ENCODE measurements at places on chromosomes 1 and 21.

DNA sequence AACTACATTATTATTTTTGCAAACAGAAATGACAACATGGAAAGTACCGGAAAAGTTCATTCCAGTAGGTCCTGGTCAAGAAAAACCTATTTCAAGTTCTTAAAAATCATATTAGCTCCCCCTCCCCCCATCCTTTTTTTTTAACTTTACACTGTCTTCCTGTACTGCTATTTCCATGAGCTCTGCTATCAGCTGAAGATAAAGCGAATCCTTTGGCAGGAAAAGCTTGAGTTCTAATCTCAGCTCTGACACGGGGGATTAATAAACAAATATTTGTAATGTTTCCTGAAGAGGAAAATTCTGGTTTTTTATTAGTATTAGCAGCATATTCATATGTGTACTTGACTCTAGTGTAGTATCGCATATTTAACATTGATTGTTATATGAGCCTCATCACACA is 190.7 kb upstream of the ESRRG start:
- DNase-seq = no peak

DNA sequence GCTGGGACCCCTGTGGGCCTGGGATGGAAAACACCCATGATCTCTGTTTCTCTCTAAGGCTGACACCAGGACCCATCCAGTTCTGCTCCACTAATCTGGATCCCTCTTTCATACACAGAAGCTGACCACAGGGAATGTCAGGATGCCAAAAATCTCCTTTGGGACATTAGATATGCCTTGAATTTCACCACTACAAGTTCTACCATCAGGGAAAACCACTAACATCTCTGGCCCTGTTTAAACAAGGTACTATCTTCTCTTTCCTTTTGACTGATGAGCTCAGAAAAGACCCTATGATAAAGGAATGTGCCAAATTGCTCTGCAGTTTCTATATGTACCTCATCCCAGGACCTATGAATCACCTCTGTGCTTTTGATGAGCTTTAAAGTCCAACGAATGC is 10.2 kb upstream of the PLXNA2 start:
- DNase-seq = no peak

DNA sequence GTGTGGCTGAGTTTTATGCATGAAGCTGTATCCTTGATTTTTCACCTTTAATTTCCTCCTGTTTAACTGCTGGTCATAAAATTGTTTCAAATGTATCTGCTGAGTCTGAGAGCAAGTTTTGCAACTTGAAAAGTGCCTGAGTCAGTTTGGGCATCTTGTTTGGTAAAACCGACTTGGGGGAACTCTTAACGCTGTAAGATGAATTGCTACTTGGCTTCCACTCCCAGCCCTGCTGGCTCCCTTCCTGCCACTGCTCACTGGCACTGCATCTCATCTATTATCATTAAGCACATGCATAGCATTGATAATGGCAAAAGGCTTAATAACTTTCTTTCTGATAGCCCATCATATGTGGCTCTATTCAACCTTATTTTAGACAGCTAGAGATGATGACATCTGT is 35.7 kb upstream of the FAM78B start:
- DNase-seq = no peak

DNA sequence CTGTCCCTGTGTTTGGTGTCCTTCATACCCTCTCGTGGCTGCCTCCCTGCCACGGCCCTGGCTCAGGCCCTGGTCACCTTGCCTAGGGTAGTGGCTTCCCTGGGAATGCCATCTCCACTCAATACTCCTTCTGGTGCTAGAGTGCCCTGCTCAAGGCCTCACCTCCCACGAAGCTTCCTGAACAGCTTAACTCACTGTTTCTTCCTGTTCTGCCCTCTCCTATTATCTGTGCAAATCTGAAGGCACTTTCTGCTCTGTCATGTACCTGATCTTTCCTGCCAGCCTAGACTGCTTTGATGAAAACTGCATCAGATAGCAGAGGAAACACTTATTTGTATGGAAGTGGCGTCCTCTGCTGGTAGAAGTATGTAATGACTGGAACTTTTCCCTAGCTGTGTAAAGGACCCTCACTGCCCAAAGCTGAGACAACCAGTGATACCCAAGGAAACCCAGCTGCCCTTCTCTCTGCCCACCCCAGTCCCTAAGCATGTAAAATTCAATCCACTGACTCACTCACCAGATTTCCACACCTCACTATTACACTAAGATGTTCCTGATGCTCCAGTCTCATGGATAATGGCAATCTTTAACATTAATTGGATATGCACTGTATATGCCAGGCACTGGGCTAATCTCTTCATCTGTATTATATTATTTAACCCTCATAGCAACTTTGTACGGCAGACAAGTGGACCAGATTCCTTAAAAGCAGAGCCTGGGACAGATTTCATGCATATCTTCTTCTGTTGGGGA is 36.2 kb upstream of the BTG2 start:
- no peak for DNase-seq

- no peak for DNase-seq
Measured at GRCh38 chr1:155961937-155962336, 16.4 kb downstream of the ARHGEF2 start.

GRCh38 chr1:29201595-29202051 is 19.9 kb upstream of the SRSF4 start:
- DNase-seq = no peak

GRCh38 chr21:19031953-19032352 is 628.4 kb upstream of the TMPRSS15 start:
- DNase-seq = no peak

- no peak for DNase-seq
Measured at GRCh38 chr21:25558123-25558522, 49.2 kb downstream of the MRPL39 start.

DNA sequence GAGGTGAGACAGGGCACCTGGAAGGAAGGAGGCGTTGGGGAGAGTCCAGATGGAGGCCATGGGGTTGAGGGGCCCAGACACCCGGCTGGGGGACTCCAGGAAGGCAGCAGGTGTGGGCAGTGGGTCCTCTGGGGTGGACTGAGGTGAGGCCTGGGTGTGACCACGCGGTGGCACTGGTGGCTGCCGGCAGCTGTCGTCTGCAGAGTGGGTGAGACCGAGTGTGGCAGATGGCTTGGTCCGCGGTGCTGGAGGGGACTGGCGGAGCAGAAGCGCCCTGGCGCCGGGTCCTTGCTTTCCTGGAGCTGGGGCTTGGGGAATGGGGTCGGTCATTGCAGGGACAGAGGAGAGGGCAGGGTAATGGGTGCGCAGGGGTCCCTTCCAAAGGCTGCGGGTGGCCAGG is 12.5 kb downstream of the AGRN start:
- DNase-seq = no peak

DNA sequence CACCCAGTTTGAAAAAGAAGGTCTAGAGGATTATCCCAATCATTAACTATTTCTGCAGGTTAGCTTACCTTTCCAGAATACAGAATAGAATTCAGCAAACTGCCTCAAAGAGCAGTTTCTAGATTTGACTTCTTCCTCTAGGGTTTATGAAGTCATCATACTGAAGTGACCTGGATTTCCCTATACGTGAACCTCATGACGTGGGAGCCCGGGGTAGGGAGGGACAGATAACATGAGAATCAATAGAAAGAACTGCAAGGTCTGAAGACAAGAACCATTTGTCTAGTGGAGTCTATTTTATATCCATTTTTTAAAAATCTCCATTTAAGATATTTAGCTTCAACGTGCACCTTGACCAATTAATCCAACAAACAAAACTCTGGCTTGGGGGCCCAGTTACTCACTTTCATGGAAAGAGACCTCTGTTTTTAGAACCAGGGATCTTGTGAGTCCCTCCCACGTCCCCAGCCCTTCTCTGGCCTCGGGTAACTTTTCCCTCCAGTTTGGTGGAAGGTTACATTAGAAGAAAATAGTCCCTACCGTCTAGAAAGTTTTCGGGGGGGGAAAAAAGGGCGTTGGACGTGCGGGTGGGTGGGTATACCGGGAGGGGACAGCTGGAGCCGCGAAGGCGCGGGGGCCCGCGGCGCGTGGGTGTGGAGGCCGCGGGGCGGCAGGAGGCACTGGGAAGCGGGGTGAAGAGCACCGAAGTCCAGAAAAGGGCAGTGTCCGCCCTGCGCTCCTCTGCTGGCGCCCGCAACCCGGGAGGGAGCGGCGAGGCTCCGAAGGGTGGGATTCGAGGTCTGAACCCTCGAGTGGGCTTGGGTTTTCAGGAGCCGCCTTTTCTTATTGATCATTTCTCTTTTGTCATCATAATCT is 13.8 kb upstream of the POGZ start:
- no peak for DNase-seq

DNA sequence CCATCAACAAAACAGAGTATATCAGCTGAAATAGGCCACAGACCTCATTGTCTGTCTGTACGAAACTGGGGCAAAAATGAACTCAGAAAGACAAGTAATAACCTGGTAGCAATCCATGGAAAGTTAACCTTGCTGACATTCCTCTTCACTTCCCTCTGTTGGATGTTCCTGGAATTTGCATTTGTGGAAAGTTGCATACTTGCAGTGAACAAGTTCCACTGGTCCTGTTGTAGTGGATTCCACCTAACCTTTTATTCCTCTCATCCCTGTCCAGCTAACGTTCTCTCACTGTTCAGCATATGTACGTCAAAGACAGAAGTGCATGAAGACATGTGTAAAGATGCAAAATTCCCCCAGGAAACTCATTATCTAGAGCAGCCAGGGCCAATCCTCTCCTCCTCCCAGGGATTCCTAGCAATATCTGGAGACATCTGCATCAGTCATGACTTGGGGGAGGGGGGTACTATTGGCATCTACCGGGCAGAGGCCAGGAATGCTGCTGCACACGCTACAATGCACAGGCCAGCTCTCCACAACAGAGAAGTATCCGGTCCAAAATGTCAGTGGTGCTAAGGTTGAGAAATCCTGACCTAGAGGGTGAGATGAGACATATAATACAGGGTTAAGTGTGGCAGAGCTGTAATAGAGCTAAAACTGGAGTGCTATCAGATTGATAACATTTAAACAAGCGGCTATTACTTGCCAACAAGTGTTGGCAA is 8.2 kb downstream of the LPAR3 start:
- no peak for DNase-seq

DNA sequence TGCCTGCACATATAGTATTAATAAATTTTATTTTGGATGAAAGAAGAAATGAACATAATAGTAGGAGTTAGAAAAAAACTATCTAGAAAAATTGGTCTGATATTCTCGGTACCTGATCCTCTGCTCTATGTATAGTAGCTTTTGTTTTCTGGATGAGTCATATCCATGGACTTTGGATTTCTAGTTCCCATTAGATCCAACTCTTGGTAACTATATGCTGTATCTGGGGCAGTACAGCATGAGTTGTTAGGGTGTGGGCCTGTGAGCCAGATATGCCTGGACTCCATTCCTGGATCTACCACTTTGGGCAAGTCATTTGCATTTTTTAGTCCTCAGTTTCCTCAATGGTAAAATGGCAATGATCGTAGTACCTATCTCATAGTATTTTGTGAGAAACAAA is 372.2 kb upstream of the PKN2 start:
- no peak for DNase-seq

DNA sequence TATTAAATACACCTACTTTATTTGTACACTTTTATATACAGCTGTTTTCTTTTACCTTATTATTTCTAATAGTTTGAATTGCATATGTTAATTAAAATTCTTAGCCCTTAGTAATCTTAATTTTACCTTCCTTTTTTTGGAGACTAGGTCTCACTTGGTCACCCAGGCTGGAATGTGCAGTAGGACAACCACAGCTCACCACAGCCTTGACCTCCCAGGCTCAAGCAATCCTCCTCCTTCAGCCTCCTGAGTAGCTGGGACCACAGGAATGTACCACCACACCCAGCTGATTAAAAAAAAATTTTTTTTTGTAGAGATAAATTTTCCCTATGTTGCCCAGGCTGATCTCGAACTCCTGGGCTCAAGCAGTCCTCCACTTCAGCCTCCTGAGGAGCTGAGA is 15.0 kb upstream of the SDC3 start:
- DNase-seq = no peak

GRCh38 chr1:168531615-168532345 is 12.0 kb downstream of the XCL2 start:
- no peak for DNase-seq

GRCh38 chr21:38455403-38455802 is 42.9 kb downstream of the ERG start:
- DNase-seq = no peak

GRCh38 chr1:200442537-200443156 is 32.8 kb upstream of the ZNF281 start:
- no peak for DNase-seq

DNA sequence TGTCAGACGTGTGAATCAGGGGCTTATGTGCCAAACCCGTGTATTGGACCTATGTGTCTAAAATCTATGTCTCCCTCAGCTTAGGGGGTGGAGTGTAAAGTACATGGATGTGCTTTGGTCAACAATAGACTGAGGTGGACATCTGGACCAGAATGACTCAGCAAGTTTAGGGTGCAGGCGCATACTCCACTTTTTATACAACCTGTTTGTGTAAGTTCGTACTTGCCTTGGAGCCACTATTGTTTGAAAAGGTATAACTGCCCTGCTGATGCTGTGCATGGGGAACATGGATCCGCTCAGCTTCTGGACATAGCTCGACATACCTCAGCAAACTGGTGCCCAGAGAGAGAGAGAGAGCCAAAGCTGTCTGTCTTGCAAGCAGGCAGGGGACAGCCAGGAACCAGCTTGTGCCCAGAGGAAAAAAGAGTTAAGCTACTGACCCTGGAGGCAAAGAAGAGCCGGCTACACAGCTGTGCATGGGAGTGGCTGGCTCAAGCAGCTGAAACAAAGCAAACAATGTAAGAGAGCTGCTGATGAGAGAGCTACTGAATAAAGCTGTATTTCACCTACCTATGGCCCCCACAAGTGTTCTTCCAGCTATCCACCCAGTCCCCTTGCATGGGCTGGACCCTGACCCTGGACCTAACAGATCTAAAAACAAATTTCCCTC is 41.2 kb downstream of the GJA5 start:
- DNase-seq = no peak

DNA sequence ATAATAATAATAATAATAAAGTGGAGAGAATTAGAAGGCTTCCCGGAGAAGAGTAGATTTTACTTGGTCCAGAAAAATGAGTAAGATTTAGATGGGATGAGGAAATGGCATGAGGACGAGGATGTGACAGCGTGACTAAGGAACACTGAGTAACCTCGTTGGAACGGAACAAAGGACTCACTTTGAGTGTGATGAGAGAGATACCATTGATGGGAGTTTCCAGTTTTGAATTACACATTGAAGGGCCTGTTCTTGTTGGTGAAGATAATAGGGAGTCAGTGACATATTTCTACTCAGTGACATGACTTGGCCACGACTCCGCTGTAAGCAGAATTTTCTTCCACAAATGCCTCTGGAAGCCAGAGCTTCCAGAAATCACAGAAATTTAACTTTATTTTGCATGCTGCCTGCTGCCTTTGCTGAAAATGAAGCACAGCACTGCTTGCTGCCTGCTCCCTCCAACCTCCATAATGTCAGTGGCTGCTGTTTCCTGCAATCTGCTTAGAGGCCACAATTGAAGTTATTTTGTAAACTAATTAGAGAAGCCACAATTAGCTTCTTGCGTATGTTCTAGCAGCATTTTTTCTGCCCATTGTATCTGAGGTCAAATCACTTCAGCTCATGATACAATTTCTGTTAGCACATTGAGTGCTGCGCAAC is 33.7 kb upstream of the FBXO28 start:
- no peak for DNase-seq
